ENCODE measurements at places on chromosomes 12 and 14.

DNA sequence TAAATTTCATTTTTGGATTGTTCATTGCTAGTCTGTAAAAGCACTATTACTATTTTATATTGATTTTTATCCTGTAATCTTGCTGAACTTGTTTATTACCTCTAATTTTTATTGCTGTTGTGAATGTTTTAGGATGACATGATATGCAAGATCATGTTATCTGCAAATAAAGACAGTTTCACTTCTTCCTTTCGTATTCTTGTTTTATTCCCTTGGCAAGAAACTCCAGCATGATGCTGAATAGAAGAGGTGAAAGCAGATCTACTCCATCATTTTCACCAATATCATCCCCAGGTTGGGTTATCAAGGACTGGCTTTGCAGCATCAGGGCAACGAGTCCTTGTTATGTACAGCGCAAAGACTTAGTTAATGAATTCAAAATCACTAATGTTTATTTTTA, 2.7 kb upstream of the CLECL1 start:
- no peak for DNase-seq

DNA sequence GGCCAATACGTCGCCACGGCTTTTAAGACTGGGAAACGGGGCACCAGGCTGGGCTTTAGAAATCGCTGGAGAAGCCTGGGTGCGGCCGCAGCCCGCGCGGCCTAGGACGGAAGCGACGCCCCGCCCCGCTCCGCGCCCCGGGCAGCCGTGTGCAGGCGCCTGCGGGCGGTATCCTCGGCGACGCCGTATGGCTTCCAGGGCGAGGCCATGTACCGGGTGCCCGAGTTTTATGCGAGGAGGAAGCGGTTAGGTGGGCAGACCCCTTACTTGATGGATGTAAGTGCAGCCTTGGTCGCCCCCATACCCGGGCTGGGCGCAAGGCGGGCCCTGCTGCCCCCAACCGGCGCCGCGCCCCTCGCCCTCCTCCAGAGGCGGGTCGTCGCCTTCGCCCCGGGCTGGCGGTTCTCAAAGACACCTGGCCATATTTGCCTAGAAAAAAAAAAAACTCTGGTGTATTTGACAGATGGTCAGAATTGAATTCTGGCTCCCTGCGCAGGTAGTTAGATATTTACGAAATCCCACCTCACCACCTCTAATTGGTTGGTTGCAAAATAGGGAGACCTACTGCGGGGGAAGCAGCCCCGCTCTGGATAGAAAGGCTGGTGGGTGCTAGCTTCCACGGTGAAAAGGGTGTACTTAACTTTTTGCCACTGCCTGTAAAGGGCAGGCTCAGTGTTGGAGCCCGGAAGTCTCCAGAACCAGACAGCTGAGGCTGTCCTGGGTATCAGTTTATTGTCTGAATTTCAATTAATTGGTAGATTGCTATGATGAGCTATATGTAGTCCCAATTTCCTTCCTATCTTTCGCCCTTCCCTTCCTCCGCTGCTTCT, at the start of gene PPP1R36:
TSS of gene PPP1R36 (plus strand) at position 171 of the 830 bp plus-strand sequence. CDS start at position 208, 37 bp downstream.
- DNase-seq, result peak; percentile 67

DNA sequence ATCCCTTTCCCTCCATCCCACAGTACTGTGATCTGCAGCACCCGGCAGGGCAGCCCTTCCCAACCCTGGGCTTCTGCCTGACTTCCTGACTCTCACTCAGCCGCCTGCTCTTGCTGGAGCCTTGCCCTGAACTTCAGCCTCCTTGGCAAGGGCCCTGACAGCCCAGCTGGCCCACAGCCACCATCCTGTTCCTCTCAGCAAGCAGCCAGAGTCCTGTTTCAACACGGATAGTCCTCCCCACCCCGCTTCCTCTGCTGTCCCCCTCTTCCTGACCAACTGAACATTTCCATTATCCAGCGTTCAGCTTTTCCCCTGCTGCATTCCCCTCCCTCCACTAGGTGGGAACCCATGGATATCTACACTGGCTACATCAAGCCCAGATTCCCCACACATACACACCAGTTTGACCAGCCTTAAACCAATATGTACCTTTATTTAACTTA, 74.0 kb upstream of the MDM1 start:
- DNase-seq, result no peak

- no peak for DNase-seq
These were observed 13.5 kb downstream of the FRS2 start for GRCh38 chr12:69483700-69484099.

DNA sequence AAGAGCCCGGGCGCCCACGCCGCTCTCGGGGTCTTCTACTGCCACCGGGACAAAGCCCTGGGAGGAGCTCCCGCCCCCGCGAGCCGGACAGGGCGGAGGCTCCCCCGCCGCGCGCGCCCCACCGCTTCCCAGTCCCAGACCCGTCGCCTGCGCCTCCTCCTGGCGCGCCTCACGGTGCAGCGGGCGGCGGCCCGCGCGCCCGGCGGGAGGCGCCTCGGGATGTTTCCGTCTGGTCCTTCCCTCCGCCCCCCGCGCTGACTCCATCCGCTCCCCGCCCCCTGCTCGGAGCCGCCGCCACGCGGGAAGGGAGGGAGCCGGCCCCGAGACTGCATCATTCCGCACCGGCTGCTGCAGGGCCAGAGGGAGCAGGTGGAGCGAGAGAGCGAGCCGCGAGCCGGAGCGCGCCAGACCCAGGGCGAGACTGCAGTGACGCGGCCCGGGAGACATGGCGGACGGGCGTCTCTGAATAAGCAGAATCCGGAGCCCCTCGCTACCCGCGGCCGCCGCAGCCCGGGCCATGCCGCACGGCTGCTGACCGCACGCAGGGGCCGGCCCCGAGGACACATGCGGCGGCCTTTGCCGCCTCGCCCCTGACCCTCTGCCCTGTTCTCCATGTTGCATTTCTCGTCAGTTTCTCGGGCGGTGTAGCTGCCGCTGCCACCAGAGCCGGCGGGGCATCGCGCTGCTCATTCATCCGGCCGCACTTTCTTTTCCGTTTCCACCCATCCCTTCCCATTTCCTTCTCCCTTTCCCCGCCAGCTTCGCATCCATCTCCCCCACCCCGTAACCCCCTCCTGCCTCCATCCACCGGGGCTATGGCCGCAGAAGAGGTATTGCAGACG, at the start of gene BICD1:
TSS of gene BICD1 (plus strand) at position 331 of the 842 bp plus-strand sequence. CDS start at position 816, 485 bp downstream.
- DNase-seq, result peak; percentile 88

- DNase-seq, result peak; percentile 87
These were observed 3.5 kb downstream of the PTPN21 start for GRCh38 chr14:88551094-88551870.

GRCh38 chr12:109947521-109947920, 47.4 kb downstream of the TCHP start:
- DNase-seq, result no peak

GRCh38 chr12:117069101-117069797, 30.0 kb downstream of the TESC start:
- DNase-seq, result no peak

- no peak for DNase-seq
These were observed 33.5 kb downstream of the SLC6A12 start for GRCh38 chr12:180445-180844.

- peak; percentile 50 for DNase-seq
These were observed 115.5 kb upstream of the G2E3 start for GRCh38 chr14:30443368-30444007.

Data from SW480 (cell line).